GM12892 (cell line): ENCODE measurements at places on chromosomes 6 and 20.

DNA sequence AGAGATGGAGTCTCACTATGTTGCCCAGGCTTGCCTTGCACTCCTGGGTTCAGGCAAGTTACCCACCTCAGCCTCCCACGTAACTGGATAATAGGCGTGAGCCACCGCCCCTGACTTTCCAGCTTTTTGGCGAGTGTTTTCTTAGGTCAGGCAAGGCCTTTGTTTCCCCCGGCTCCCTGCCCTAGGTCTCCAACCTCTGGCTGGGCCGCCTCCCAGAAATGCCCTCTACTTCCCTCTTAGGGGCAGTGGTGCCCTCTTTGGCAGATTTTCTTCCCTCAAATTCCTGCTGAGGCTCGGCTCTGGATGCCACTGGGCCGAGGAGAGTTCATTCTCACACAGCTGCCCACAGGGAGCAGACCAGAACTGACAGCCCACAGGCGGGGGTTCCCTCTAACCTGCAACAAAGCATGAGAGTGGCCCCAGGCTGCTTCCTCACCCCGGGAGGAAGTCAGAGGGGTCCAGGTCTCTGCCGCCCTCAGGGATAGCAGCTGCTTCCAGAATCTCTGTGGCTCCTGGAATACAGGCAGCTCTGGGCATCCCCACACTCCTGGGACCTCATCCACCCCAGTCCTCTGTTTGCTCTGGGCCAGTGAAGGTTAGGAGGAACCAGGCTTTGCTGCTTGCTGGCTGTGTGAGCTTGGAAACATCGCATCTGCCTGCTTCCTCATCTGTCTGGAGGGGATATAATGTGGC lies 56.5 kb downstream of the TCP11 start:
- DNase-seq: peak; percentile 6

GRCh38 chr6:69887026-69887425 lies 20.7 kb downstream of the COL19A1 start:
- no peak for DNase-seq

- no peak for DNase-seq
Observed at GRCh38 chr20:7038029-7038428, 270.5 kb downstream of the BMP2 start.

DNA sequence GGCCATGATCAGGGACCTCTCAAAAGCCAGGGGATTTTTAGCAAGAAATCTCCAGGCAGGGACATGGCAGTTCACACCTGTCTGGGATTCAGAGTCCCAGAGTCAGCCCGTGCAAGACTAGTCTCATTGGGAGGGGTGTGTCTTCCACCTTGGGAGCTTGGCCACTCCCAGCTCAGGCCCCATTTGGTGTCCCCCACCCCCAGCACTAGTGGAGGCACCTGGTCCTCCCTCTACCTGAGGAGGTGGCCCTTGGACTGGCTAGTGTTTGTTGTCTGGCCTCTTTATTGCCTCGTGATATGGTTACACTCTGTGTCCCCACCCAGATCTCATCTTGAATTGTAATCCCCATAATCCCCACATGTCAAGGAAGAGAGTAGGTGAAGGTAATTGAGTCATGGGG lies 140.8 kb upstream of the PHACTR3 start:
- no peak for DNase-seq

DNA sequence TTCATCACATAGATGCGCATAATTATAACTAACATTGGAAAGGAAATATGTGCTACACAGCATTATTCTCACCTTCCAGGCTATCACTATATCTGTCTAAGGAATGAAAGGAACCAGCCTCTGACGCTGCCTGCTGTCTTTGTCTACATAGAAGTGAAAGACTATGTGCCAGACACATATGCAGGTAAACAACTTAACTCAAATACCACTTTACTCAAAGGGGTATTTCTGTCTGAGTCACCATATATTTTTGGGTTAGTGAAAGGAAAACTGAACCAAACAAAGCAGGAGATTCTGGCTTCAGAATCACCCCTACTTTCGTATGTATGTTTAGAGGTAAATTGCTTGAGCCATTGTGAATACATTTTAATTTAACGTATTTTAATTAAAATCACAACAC lies 328.6 kb upstream of the PLCB4 start:
- no peak for DNase-seq

DNA sequence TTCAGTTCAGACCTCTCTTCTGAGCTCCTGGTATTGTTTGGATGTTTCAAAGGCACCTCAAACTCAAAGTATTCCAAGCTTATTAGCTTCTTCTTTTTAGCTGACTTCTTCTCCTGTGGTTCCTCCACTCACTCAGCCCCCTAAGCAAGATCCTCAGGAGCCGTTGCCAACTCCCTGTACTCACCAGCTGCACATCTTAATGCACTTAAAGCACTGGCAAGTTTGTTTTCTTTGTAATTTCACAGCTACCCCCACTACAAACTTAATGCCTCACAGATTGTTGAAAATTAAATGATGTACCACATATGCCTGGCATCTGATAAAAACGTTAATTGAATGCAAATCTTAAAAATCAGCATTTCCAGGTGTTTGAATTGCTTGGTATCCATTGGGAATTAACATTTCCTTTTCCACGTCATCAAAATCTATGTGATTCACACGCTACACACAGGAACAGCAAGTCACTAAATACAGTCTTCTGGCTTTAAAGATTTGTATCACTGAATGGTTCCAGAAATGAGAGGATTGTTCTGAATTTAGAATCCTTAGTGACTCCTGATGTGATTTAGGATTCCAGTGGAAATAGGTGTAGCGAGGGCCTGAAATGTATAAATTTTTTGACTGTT lies 24.5 kb downstream of the CALHM6 start:
- DNase-seq: no peak

- no peak for DNase-seq
Observed at GRCh38 chr6:111687652-111688051, 82.0 kb upstream of the TRAF3IP2 start.

DNA sequence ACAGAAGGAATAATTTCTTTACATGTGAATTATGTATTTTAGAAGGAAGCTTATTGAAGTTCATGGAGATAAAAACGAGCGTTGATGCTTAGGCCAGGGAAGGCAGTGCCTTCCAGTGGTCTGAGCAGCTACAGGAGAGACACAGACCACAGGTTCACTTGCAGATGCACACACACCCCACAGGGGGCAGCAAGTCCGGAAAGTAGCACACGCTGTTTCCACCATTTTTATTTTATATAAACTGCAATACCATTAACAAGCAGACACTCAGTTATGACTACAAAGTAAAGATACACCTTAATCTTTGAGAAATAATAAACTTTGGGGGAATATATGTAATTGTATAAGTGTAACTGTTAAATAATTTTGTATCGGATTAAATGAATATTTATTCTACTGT lies 13.5 kb upstream of the DACT2 start:
- DNase-seq: no peak

GRCh38 chr6:5096482-5096881 lies 11.3 kb downstream of the PPP1R3G start:
- no peak for DNase-seq

GRCh38 chr6:139423971-139424667 lies 49.7 kb upstream of the CITED2 start:
- DNase-seq: no peak

- DNase-seq: no peak
Observed at GRCh38 chr20:44182135-44182765, 4.7 kb downstream of the JPH2 start.

DNA sequence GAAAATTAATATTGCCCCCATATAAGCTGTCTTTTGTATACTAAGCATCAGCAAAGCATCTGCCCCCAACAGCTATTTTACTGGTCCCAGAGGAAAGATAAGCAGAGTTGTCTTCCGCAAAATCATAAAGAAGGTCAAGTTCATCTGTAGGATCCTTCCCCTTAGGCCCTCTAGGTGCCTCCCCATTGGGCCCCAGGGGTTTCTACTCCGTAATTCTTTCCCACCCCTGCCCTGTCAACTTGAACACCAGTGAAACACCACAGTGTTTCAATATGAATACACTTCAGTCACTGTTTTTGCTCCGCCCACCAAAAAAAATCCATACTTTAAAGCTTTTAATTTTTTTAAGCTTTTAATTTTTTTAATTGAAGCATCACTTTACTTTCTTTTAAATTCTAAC lies 159.2 kb downstream of the ATXN1 start:
- peak; percentile 46 for DNase-seq
